H9 (cell line): ENCODE measurements at places on chromosomes 1 and 21. TPM values are rescaled to one million over a fixed set of nuclear protein-coding genes. Genes with fewer than 3 reads are reported as not detected.

The NOS1AP gene
- 8.1 and 8.4 TPM in 2 replicates for total RNA-seq

DNA sequence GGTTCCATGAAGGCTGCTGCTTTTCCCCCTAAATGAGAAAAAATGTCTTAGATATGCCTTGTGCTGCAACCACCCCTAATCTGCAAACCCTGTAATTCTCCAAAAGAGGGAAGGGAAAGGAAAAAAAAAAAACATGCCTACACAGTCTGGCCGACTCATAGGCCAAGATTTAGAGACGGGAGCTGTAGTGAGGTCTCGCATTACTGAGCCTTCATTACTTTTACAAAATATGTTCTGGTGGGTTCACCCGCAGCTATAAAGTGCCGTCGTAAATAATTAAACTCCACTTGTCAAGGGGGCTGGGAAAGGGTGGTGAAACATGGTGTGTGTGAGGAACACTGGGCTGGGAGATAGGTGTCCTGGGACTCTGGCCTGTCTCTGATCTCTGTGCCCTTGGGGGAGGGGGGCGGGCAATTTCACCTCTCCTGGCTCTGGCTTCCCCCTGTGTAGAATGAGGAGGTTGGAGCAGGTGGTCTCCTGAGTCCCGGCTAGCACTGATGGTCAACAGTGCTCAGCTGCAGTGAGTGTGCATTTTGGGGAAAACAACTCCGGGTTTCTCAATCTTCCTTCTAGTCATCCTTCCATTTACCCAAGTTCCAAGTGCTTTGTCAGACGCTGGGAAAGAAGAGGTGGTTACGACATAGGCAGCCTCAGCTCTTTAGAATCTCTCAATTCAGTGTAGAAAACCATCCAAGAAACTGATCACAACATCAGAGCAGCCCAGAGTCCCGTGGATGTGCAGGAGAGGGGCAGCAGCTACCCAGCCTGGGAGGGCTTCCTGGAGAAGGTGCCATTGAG, 82.3 kb downstream of the ACTL8 start:
- no peak for DNase-seq

- no peak for DNase-seq
Measured at GRCh38 chr1:165371588-165372225, 15.2 kb upstream of the LMX1A start.

- DNase-seq, result no peak
Measured at GRCh38 chr1:25615172-25615541, 1.4 kb upstream of the MAN1C1 start.

The S100B gene
- 0.26 and 0.53 TPM in 2 replicates for total RNA-seq

DNA sequence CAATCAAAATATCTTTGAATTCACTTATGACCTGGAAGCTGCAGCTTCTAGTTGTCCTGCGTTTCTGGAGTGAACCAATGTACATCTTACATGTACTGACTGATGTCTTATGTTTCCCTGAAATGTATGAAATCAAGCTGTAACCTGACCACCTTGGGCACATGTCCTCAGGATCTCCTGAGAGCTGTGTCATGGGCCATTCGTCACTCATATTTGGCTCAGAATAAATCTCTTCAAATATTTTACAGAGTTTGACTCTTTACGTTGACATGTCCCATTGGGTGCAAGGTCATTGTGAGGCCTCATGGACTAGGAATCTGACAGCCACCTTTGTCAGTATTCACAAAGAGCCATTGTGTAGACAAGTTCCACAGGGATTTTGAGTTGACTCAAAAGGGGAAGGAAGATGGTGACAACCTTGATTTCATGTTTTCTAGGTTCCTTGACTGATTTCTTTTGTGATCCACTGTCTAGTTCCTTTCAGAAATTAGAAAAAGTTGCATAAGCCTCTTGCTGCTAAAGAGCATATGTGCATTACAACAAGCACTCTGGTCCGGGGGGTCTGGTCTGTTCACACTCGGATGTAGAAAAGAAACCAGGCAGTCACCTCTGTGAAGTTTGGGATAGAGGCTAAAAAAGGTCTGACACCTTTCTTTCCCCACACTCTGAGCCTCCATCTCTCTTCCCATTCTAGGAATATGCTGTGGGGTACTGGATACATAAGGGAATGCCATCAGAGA, 10.7 kb downstream of the CHI3L2 start:
- DNase-seq, result no peak

The TTC39A gene
- total RNA-seq, result 7.7 and 9.1 TPM in 2 replicates

DNA sequence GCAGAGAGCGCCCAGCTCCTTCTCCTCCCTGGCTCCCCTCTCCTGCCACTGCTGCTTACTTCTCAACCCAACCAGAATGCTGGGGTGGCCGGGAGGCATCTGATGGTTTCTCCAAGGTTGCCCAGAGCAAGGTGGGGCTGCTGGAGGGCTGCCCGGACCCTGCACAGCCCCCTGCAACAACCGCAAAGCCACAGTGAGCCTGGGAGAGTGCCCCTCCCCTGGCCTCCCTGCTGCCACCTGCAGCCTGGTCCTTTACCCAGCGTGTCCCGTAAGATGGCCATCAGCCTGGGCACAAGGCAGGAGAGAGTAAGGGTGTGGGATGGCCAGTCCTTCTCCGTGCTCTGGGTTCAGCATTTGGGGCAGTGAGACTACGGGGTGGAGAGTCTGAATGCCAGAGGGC, 17.0 kb downstream of the MX2 start:
- DNase-seq, result no peak

The RIMS3 gene
- 13.7 and 14.2 TPM in 2 replicates for total RNA-seq

DNA sequence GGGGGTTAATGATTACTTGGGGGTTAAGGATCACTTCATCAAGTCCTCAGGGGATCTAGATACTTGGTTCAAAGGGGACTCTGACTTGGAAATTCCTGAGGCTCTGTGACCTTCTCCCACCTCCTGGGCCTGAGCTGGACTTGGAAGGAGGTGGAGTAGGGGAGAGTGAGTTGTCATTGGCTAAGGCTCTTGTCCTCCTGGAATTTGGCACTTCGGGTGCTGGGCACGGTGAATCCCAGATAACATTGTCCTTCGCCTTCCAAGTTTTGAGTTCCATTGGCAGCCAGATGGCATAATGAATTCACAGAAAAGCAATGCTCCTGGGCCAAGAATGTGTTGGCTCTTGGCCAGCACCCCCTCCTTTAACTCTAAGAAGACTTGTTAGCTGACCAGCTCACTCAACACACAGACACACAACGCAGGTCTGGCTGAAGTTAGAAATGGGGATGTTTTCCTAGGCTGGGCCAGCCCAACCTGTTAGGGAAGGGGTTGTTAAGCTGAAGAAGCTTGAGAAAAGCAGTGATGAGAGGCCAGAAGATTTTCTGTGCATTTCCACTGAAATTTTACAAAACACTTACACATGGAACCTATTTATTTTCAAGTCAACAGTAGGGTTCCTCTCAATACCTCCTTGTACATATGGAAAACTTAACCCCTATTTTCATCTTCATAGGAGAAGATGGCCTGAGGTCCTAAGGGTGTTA, 29.7 kb downstream of the SLC26A9 start:
- no peak for DNase-seq

- no peak for DNase-seq
Measured at GRCh38 chr1:24955779-24956365, 25.8 kb upstream of the RUNX3 start.

DNA sequence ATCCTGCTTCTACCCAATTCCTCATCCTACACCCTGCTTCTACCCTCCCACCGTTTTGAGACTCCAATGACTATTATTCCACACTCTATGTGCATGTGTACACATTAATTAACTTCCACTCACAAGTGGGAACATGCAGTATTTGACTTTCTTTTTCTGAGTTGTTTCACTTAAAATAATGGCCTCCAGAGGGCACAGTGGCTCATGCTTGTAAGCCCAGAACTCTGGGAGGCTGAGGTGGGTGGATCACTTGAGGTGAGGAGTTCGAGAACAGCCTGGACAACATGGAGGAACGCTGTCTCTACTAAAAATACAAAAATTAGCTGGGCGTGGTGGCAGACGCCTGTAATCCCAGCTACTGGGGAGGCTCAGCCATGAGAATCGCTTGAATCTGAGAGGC, 464.8 kb downstream of the PTBP2 start:
- DNase-seq, result peak; percentile 40

The S100A9 gene
- total RNA-seq, result not detected in 2 replicates

DNA sequence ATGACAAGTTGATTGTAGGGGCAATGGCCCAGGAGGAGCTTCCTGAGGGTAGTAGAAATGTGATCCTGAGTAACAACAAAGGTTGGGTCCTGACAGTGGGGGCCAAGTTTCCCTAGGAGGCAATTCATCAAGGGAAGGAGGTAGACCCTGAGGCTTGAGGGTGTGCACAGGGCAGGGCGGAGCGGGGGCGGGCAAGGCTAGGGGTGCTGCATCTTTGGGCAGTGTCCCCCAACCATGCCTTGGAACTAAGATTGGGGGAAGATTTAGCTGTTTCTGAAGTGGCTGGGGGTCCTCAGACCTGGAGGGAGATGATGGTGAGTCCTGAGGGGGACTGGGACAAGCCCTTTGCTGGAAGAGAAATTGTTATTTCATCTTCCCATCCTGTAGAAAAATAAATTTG, 50.9 kb downstream of the HUNK start:
- no peak for DNase-seq

GRCh38 chr1:164611754-164612642, 53.0 kb downstream of the PBX1 start:
- peak; percentile 55 for DNase-seq

GRCh38 chr1:31707711-31708110, 3.9 kb upstream of the COL16A1 start:
- no peak for DNase-seq

DNA sequence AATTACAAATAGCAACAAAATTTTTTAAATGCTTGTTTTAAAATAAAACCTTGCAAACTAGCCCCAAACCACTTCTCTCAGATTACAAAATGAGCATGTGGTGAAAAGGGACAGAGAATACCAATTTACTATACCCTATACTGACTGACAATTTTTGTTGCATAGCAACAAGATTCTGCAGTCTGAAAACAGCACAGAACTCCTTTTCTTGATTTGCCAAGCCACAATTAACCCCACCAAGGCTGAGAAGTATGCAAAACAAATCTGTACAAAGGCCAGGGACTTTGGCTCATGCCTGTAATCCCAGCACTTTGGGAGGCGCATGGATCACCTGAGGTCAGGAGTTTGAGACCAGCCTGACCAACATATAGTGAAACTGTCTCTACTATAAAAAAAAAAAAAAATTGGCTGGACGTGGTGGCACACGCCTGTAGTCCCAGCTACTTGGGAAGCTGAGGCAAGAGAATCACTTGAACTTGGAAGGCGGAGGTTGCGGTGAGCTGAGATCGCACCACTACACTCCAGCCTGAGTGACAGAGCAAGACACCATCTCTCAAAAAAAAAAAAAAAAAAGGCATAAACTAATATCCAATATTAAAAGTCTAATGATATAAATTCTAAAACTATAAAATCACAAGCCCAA, 21.8 kb downstream of the ENAH start:
- DNase-seq, result no peak

- DNase-seq, result no peak
Measured at GRCh38 chr1:85571181-85571759, 9.3 kb upstream of the CCN1 start.

The NUF2 gene
- 25.2 and 30.7 TPM in 2 replicates for total RNA-seq

GRCh38 chr1:229412056-229412455, 21.8 kb downstream of the ACTA1 start:
- DNase-seq, result peak; percentile 56

DNA sequence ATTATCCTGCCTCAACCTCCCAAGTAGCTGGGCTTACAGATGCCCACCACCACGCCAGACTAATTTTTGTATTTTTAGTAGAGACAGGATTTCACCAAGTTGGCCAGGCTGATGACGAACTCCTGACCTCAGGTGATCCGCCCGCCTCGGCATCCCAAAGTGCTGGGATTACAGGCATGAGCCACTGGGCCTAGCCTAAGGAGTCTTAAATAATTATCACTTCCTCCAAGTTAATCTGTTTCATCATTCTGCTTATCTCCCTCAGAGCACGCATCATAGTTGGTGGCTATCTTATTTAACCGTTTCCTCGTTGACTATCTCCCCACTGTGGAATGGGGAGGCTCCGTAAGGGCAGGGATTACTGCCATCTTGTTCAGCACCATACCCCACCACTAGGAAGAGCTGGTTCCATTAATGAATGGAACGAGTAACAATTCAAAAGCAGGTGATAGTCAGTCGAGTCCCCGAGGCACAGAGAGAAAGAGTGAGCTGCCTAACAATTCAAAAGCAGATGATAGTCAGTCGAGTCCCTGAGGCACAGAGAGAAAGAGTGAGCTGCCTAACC, 52.7 kb downstream of the GLUL start:
- DNase-seq, result no peak

DNA sequence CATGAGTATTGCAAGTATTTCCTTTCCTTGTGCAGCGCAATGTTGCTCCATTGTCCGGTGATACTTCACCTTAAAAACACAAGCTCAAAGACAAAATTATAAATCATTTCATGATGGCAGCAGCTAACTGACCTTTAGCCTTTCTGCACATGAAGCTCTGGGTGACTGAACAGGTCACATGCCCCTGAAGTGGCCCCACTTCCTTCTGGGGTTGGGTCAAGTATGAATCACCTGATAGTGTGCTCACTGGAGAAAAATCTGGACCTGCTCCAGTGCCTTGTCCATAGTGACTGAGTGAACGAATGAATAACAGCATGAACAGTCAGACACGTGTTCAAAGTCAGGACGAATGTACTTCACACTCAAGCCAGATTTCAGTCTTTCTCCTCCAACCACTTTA, 658.9 kb downstream of the NPHP4 start:
- no peak for DNase-seq

DNA sequence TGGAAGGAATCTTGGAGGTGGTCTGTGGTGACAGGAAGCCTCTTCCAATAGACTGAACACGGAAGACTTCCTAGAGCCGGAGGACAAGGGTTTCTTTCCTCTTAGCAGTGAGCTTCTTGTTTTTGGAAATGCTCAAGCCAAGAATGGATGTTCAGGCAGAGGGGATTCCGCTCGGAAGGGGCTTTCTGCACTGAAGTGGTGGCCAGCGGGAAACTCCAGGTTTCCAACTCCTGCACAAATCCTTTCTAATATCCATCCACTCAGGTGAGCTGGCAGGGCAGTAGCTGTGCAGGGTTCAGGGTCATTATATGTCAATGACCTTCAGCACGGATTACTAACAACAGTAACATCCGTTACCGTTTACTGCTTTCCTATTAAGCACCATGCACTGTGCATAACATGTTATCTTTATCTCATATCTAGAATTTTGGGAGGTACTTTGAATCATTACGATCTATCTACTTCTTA, 573 bp upstream of the CPT2 start:
- no peak for DNase-seq

The PGLYRP4 gene
- total RNA-seq, result not detected in 2 replicates
